ENCODE measurements at places on chromosomes 3 and 15. TPM values are rescaled to one million over a fixed set of nuclear protein-coding genes. Genes with fewer than 3 reads are reported as not detected.

GRCh38 chr3:153266619-153267018 lies 104.6 kb downstream of the RAP2B start:
- H3K4me3 ChIP-seq, result no peak overlapping the region
- H3K27ac ChIP-seq, result no peak overlapping the region
- no peak for DNase-seq
- H3K4me1 ChIP-seq, result no peaks in the 10 kb centered on the region

GRCh38 chr3:148605521-148605920 lies 92.2 kb upstream of the AGTR1 start:
- no peak for DNase-seq
- H3K36me3 ChIP-seq, result no peaks in the 10 kb centered on the region
- 0 out of 2 replicates have a peak, but pooled peaks cover 2% of the 10 kb centered on the region for H3K4me1 ChIP-seq
- no peaks in the 10 kb centered on the region for H3K27me3 ChIP-seq

DNA sequence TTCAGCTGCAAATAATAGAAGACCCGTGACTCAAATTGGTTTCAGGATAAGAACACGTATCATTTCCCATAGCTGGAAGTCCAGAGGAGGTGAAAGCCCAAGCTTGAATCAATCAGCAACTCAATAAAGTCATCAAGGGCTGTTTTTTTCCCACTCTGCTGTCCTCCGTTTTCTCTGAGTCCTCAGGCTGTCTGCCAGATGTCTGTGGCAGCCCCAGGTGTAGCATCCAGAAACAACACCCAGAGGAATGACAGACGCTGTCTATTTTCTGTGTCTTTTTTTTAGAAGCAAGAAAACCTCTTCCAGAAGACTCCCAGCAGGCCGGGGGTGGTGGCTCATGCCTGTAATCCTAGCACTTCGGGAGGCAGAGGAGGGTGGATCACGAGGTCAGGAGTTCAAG lies 204.4 kb downstream of the FAM43A start:
- no peaks in the 10 kb centered on the region for H3K36me3 ChIP-seq
- no peak for DNase-seq
- H3K27me3 ChIP-seq, result peaks cover 10% of the 10 kb centered on the region
- H3K4me1 ChIP-seq, result no peaks in the 10 kb centered on the region

The MORC1 gene
- total RNA-seq, result not detected
